ENCODE measurements at places on chromosomes 5 and 9.

- DNase-seq: no peak
Observed at GRCh38 chr9:5044160-5044559, 59.1 kb downstream of the JAK2 start.

DNA sequence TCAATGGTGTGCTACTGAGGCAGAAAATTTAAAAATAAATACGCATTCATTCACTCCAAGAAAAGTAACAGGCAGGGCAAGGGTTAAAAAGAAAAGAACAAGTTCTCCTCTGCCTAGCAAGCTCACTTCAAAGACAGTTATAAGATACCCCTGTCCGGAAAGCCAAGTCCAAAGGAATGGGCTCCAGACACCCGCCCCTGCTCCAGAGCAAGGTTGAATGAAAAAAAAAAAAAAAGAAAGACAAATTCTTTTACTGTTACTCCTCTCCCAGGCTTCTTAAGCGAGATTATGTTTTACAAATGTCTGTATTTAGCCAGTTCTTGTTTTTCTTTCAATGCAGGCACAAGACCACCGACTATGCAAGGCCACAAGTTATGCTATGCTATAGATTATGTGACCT is 9.1 kb upstream of the ANXA2R start:
- DNase-seq: no peak

GRCh38 chr9:3224931-3225330 is 300.9 kb downstream of the RFX3 start:
- DNase-seq: no peak

GRCh38 chr5:99651298-99651697 is 722.5 kb upstream of the CHD1 start:
- DNase-seq: no peak

- DNase-seq: no peak
Observed at GRCh38 chr9:129693741-129694140, 28.3 kb downstream of the PRRX2 start.

DNA sequence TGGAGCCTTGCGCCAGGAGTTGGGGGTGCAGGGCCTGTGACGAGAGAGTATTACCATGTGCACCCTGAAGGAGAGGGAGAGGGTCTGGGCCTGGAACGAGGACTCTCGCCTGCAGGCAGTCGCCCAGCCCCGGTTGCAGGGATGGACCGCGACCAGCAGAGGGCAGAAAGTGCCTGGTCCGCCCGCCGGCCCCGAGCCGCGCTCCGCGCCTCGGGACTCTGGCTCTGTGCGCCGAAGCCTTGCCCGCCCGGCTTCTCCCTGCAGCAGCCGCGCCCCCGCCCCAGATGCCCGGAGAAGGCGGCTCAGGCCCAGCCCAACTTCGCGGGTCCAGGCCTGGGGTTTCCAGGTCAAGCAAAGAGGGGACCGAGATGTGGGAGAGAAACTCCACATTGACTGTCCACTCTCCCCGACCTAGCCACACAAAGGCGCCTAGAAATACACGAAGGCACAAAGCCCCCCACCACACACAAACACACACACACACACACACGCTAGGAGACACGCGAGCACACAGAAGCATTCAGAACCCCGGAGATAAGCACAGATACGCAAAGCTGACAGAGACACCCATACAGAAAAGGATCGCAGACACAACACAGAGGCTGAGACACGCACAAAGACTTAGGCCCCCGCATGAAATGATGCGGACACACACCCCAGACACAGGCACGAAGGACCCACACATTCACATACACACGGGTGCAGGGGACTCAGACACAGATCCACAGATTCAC is 2.0 kb upstream of the LMX1B start:
- peak; percentile 97 for DNase-seq

- DNase-seq: peak; percentile 21
Observed at GRCh38 chr9:101566904-101567724, 27.7 kb downstream of the PPP3R2 start.

- no peak for DNase-seq
Observed at GRCh38 chr5:8865686-8866374, 680.0 kb downstream of the SEMA5A start.

DNA sequence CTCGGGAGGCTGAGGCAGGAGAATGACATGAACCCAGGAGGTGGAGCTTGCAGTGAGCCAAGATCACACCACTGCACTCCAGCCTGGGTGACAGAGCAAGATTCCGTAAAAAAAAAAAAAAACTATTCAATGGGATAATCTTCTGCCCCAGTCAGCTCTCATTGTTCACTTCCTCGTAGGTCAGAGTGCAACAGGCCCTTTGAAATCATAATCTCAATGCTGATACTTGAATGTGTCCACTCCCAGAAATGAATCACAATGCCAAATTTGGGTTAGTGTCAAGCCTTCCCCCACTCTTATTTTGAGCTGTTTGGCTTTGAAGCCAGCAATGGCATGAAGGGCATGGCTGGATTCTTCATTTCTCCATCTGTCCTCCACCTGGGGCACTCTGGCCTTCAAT is 610.3 kb upstream of the KLF4 start:
- DNase-seq: no peak

DNA sequence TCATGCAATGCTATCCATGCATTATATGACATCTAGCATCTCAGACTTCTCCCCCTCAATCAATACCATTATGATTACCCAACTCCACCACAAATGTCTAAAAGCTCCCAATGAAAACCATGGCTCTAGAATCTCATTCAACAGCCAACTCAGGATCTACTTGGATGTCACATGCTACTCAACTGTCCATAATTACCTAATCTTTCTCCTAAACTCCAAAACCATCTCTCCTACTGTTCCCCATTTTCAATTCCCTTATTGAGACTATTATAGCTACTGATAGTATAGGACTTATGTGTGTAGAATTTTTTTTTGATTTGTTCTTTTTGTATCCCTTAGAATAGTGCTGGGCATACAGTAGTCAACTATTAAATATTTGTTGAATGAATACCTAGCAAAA is 8.2 kb upstream of the STRBP start:
- DNase-seq: no peak

GRCh38 chr5:73969195-73970036 is 343.4 kb downstream of the ARHGEF28 start:
- no peak for DNase-seq
